ENCODE measurements at places on chromosomes 12 and 14.

GRCh38 chr12:8867009-8867408 is 44.6 kb downstream of the A2ML1 start:
- no peak for DNase-seq

GRCh38 chr12:132171293-132171967 is 27.2 kb downstream of the NOC4L start:
- DNase-seq, result no peak

DNA sequence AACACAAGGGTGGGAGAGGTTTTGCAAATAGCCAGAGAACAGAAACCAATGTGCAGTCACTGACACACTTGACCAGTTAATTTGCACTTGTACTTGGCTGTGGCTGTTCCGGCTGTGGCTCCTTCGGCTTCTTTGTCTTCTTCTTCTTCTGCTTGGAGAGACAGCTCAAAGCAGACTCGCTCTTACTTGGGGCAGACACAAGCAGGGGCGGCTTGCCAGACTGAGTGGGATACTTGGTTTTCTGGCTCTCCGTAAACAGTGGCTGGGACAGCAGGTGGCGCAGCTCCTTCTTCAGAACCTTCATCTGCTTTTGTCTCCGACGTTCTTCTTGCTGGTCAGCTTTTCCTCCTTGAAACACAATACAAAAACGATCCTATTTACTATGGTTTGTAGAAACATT is 25.0 kb downstream of the OTUB2 start:
- peak; percentile 33 for DNase-seq

DNA sequence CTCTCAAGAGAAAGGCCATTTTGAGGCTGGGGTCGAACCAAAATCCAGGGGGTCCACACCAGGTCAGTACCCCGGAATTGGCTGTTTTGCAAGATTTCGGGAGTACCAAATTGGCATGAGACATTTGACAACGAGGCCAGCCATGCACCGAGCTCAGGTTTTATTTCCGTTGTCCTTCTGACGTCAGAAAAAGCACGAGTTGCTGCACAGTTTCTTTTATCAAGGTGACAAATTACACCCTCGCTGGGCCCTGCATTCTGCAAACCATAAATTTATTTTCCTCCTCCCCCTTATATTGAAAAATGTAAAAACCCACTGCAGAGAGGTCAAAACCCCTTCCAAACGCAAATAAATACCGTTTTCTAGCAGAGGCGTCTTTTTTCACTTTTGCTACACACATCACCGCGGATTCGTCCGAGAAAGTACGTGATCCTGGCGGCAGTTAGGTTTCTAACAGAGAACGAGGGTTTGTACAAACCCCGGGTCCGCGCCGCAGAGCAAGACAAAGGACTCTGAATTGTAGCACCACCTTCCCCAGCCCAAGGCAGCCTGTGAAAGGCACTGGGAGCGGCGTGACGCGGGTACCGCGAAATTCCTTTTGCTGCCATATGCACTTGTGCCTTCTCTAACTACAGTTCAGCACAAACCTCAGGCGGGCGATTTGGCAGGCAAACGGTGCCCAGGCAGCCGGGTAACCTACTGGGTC is 1.8 kb downstream of the SLC38A1 start:
- peak; percentile 40 for DNase-seq

DNA sequence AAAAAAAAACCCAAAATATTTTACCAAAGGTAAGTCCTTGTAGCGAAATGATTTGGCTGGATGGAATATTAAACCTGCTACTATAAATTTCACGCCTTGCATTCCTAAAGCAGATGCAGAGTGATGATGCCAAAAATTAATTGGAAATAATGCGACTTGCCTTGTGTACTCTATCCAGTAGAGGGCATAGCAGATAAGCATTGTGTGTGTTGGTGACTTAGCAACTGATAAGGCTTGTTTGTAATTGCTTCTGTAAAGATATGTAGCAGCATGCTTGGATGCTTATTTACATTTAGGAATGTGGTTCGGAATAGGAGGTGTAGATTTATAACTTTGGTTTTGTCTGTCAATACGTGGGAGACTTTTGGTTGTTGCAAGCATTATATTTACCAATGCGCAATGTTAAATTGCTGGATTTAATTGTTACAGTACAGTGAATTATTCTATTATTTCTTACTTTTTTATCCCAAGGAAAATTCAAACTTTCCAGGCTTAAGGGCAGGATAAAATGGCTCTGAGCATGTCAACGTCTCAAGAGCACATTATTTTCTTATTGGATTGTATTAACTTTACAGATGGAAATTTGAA is 80.5 kb downstream of the TMEM260 start:
- DNase-seq, result peak; percentile 29

DNA sequence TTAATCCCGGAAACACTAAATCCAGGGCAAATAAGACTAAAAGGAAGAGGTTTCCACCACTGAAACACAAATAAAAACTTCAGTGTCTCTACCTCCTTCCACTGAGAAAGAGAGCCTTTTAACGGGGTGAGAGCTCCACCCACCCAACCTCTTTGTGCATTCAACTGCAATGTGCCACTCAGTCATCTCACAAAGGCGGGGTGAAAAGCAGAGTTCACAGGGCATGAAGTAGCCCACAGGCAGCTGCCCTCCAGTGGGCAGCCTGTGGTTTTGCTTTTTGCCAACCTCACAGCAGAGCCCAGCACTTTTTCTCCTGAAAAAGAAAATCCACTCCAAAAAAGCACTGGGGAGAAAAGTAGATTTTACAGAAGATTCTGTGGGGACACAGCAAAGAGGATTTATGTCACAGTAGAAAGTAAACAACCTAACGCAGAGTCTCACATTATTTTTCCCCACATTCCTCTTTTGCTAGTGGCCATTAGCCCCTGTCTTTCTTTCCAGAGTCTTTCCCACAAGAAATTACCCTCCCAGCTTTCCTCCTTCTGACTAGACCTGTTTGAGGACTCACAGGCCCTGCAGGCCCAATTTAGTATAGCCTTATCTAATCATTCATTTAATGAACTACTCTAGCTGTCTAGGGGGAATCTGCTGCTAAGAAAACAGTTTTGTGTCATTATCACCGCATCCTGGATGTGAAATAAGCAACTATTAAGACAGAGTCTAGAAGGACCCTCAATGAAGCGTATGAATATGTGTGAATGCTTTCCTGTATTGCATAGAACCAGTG is 753.8 kb upstream of the FOXG1 start:
- DNase-seq, result no peak

DNA sequence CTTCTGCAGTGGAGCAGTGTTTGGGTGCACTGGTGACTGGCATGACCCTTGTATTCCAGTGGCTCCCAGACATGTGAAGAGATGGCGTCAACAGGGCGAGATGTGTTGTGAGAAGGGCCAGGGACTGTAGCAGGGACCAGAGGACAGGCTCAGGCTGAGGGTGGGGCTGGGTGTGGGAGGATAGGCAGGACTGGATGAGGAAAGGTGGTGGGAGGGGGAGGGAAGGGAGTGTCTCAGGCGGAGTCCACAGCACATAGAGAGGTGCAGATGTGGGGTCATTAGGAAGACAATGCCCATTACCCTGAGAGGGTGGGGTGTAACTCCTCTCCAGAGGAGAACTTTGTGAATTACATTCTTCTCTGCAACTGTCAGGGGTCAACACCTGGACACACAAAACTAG is 78.5 kb downstream of the DICER1 start:
- DNase-seq, result no peak

DNA sequence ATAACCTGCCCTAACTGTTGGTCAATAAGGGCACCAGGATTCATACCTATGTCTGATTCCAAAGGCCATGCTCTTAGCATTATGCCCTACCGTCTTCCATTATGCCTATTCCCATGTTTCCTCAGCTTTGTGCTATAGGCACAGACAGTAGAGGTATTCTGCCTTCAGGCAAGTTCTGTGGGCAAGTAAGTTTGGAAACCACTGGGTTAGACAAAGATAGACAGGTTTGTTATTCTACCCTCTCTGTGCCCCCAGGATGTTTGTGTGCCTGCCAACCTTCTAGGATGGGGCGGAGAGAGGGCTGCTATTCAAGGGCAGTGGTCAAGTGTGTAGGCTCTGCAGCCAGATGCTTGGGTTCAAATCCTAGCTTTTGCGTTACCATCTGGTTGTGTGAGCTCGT is 4.6 kb downstream of the RAPGEF3 start:
- no peak for DNase-seq

GRCh38 chr14:69081271-69081670 is 71.6 kb downstream of the DCAF5 start:
- no peak for DNase-seq

DNA sequence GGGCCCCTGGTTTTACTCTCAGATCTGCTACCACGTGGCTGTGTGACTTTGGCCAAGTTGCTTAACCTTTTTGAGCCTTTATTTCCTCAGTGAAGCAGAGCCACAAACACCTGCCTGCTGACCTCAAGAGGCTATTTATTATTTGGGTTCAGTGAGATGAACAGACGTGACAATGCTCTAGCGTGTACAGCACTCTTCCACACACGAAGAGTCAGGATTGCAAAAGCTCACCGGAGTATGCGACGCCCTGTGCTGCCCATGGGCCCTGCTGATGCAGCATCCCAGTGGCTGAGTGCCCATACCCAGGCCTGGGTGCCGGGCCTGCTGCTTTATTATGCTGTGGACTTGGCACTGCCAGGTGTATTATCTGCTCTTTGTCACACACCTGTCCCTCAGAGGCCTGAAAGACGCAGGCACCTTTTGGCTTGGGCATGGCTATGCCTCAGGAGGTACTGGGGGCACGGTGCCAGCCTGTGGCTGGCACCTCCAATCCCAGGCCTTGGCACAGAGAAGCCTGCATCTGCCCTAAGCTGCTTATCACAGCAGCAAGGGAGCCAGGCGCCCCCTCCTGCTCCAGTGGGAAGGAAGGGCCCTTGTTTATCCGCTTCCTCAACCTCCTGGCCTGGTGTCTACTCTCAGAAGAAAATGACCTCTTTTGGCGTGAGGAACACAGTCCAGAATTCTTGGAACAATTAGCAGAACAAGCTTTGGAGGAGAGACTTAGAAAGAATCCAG is 22.3 kb upstream of the TC2N start:
- DNase-seq, result no peak

- no peak for DNase-seq
Observed at GRCh38 chr12:42932936-42933335, 343.4 kb upstream of the PRICKLE1 start.

DNA sequence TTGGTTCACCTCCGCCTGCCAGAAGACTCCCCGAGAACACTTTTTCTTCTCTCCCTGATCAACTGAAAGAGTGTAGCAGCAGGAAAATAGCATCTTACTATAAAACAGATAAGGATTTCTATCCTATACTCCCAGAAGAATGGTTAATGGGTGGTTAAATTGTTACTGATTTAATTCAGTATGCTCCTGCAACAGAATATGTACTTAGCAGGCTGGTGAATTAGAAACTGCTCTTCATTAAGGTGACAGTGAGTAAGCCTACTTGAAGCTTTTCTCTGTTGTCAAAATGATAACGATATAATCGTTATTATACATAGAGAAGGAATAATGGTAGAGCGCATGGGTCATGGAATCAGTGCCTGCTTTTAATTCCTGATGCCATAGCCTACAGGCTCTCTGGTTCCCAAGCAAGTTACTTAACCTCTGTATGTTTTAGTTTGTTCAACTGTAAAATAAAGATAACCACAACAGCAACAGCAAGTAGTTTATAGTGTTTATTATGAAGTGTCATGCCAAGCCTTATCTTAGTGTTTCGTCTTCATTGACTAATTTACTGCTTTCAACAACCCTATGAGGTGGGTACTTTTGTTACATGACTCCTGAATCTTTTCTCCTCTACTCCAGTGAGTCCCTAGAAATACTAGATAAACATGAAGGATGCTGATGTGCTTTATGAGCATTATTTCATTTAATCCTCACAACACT is 392.6 kb downstream of the CCDC91 start:
- no peak for DNase-seq

GRCh38 chr12:93174048-93174447 is 203.7 kb upstream of the NUDT4 start:
- DNase-seq, result no peak

- no peak for DNase-seq
Observed at GRCh38 chr12:98059659-98060343, 455.6 kb upstream of the TMPO start.

DNA sequence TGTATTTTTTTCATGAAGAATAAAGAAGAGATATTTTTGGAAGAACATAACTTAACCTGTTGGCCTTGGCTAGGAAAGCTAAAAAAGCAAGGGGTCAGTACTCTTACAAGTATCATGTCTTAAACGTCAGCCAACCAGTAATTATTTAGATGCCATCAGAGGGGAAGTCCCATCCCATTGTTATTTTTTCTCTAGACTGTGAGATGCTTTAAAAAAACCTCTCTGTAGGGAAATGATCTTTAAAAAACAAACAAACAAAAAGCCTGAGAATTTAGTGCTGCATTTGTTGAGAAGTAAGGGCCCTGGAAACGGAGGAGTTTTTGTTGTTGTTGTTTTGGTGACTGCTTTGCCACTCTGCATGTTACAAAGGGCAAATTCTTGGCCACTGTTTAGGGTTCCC is 474.0 kb downstream of the ZFP36L1 start:
- no peak for DNase-seq

- DNase-seq, result peak; percentile 95
Observed at GRCh38 chr12:55847603-55848291, 5.0 kb upstream of the MMP19 start.

GRCh38 chr14:102903248-102903888 is 19.1 kb upstream of the AMN start:
- no peak for DNase-seq

GRCh38 chr14:61528591-61529021 is 166.7 kb upstream of the HIF1A start:
- DNase-seq, result no peak
